Retinal pigment epithelial cell (primary cell): ENCODE measurements at places on chromosomes 11 and 22.

DNA sequence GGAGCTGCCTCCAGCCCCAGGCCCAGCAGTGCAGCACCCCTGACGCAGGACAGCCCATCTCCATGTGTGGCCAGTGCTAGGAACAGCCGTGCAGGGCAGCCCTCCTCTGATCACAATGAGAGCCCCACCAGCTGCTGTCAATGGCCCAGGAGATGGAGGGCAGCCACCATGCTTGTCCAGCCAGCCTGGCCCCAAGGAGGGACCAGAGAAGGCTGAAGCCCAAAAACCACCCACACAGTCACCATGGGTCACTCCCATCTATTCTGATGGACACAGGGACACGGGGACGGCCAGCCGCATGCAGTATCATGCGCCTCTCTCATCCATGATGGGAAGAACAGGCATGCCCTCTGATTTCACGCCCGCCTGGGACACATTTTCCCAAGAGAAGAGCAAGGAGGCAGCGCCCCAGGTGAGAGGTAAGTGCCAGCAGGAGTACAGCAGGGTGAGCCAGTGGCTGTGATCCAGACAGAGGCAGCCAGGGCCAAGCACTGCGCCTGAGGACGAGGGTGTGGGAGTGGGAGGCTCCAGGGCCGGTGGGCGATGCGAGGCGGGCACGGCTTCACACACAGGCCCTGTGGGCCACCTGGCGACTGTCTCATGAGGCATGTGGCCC, 33.6 kb upstream of the GNB1L start:
- no peak for DNase-seq

GRCh38 chr11:120235024-120235628, 4.8 kb upstream of the POU2F3 start:
- DNase-seq = no peak

DNA sequence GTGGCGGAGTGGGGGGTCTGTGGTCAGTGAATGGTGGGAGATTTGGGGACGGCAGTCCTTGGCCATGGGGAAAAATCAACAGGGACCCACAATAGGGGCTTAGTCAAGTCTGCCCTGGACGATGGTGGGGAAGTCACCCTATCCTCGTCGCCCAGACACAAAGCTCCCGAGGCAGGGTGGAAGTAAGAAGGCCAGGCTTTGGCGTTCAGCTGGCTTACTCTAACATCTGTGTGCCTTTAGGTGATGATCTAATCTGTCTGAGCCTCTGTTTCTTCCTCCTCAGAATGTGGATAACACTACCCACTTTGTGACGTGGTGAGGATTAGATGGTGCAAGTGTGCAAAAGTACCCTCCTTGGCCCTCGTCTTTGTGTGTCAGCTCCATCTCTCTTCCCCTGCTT, 192.2 kb downstream of the ST3GAL4 start:
- DNase-seq = no peak

DNA sequence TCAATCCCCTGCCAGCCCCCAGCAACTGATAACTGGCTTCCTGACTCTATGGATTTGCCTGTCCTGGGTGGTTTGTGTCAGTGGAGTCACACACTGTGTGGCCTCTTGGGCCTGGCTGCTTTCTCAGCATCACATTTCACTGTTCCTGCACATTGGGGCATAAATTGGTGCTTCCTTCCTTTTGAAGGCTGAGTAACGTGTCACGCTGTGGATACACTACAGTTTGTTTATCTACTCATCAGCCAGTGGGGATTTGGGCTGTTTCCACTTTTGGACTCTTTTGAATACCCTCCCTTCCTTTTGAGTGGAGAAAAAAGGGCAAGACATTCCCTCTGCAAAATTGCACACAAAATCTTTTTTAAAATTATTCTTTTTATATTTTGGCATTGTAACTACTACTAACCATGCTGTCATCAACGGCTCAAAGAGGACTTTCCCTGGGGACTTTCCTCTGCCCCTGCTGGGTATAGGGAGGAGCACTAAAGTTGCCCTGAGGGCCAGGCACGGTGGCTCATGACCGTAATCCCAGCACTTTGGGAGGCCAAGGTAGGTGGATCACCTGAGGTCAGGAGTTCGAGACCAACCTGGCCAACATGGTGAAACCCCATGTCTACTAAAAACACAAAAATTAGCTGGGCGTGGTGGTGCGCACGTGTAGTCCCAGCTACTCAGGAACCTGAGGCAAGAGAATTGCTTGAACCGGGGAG, 7.8 kb upstream of the CELSR1 start:
- DNase-seq = no peak

- no peak for DNase-seq
These were observed 47.5 kb upstream of the TTLL12 start for GRCh38 chr22:43234264-43234988.

DNA sequence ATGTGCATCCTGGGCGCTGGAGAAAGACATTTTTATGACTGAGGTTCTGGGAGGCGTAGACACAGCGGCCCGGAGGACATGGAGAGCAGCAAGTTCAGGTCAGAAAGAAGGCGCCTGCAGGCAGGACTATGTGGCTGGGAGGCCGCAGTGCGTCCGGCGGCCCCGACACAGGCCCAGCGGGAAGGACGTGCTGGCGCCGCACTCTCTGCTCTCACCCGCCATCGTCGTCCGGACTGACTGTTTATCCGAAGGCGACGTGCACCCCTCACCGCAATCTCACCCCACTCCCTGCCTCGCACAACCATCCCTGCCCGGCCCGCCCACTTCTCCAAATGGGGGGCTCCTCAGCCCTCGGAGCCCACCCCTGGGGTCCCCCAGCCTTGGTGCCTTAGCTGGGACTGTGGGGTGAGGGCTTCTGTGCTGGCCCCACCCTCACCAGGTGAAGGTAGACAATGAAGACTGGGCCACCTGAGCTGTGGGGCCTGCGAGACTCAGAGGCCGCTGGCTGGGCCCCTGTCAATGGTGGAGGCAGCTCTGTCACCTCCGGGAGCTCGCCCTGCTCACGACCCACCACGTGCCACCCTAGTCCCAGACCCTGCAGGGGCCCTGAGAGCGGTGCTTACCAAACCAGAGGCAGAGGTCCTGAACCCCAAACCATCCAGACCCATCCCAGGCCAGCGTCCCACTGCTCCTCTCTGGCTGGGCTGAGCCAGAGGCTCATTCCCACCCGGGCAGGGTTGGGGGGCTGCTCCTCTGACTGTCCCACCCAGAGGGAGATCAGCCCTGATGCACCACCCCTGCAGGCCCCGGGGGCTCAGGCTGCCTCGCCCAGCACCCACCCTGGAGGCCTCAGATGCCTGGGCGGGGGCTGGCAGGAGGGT, 16.2 kb upstream of the MUC5B start:
- no peak for DNase-seq

DNA sequence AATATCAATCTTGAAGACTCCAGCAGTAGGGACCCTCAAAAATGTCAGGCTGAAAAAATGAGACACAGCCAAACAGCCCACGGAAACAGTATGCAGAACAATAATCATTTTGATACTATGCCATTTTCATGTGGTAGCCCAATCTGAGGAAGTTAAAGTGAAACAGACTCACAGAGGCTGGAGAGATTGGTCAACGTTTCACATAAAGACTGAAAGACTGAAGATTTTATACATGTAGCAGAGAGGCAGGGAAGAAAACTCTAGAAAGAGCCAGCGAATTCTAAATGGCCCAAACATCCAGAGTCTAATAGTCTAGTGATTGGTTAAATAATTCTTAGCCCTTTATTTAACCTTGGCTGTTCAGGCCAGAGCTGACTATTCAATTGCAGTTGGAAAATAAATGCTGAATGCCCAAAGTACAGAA, 49.4 kb downstream of the MAML2 start:
- DNase-seq = no peak

DNA sequence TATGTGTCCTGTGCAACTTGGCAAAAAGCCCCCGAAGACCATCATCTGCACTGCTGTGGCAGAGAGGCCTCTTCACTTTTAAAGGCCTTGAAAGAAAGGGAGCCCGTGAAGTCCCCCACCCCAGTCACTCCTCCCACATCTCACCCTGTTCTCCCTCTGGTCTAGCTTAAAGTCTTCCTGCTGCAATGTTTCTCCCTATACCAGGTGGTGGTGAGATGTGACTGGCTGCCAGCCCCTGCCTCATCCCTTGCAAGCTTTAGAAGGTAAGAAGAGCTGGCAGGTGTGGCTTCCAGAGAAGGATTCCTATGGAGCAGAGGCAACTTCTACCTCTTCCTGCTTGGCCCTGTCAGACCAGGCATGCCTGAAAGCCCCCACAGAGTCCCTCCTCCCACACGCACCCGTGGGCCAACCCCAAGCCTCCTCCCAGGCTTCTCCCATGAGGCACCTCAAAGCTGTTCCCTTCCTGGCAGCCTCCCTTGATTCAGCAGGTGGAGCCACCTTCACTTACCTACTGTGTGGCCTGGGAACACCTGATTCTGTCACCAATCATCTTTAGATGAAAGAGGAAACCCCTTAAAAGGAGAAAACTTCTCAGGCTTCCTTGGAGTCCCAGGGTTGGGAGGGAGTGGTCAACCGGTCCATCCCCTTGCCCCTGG, 4.0 kb upstream of the TRIM29 start:
- DNase-seq = no peak

DNA sequence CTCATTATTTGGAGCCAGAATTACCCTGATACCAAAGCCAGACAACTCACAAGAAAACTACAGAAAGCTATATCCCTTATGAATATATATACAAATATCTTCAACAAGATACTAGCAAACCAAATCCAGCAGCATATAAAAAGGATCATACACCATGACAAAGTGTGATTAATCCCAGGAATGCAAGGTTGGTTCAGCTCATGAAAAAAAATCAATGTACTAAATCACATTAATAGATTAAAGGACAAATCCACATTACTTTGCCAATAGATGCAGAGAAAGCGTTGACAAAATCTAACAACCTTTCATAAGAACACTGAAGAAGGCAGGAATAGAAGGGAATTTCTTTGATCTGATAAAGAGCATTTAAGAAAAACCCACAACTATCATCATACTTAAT, 50.4 kb upstream of the TEAD1 start:
- no peak for DNase-seq

GRCh38 chr22:23899042-23899745, 5.0 kb downstream of the MIF start:
- no peak for DNase-seq

DNA sequence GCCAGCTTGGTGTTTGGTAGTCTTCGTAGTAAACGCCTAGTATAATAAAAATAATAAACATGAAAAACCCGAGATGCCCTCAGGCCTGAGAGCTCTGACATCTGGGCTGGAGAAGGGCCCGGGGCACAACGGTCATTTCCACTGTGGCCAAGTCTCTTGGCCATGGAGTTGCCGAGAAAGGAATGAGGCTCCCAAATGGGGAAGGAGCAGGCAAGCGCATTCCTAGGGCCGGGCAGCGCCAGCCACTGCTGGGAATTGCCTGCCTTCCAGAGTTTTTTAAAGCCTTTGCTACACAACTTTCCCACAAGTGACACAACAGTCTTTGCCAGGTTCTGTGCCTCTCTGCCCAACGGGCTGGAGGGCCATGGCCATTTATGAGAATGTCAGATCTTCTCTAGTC, 103.4 kb downstream of the NAV2 start:
- DNase-seq = peak; percentile 37

- no peak for DNase-seq
These were observed 22.6 kb upstream of the PKNOX2 start for GRCh38 chr11:125141686-125142535.

DNA sequence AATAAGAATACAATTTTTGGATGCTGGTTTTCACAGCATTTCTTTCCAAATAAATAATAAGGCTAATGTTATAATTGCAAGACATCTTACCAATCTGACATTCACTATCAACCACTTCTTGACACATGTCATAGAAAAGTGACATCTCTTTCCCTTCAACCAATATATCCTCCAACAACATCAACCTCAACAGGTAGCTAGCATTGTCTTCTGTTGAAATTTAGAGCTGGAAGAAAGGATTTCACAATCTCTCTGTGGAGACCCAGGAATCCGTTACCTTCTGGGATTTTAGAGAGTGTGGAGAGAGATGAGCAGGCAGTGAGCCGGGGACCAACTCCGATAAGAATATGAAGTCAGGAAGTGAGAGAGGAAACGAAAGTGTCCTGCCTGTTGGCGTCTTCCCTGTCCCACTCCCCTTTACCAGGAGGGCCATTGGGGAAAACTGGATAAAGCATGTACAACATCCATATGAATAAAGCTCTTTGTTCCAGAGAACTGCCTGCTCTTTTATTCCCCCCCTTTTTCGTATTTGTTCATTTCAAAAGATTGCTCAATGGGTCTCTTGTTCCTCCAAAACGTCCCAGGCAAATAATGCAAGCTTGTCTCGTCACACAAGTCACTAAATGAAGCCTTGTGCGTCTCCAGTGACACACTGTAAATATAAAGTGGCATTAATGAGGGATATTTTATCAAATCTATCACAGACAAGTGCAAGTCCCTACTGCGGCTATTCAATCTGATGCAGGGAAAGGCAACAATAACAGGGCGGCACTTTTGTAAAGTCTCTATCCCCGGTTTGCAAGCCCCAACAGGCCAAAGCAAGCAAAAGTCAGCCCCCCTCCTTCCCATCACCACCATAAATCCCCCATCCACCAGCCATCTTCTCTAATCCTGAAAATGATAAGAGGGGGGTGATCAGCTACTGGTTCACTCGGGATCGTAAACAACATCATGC, 3.4 kb downstream of the CADM1 start:
- no peak for DNase-seq

GRCh38 chr11:45768486-45768885, 36.5 kb upstream of the SLC35C1 start:
- no peak for DNase-seq

DNA sequence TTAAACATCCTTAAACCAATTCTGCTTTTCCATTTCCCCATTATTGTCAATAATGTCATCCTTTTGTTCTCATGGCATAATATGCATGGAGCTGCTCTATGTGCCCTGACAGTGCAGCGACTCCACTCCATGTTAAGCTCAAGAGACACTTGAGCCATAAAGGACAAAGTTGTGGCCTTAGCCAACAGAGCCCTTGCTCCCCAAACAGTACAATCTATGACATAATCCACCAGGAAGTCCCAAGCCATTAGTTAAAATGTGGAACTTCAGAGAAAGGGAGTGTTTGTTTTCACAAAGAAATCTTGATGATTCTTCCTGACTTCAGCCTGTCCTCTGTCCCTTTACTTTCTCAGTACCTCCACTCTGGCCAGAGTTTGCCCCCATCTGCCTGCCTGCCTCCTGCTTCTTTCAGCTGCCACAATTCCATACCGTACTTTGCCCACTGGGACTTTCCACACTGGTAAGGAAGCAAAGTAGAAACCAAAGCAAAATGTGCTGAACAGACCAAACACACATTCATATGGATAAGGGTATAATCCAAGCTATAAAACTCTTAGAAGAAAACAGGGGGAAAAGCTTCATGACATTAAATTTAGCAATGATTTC, 46.3 kb upstream of the ZC3H12C start:
- no peak for DNase-seq
